ENCODE measurements at places on chromosomes 6 and 20. TPM values are rescaled to one million over a fixed set of nuclear protein-coding genes. Genes with fewer than 3 reads are reported as not detected.

TTK gene
- total RNA-seq: 43.0 TPM

OPRL1 gene
- 0.67 TPM for total RNA-seq

YWHAB gene
- 91.9 TPM for total RNA-seq

LY6G6C gene
- not detected for total RNA-seq

All from bronchus fibroblast of lung (primary cell).